ENCODE measurements at places on chromosomes 11 and 22. TPM values are rescaled to one million over a fixed set of nuclear protein-coding genes. Genes with fewer than 3 reads are reported as not detected.

- no peak for DNase-seq
Measured at GRCh38 chr22:44309137-44309536, 3.6 kb downstream of the SHISAL1 start.

DNA sequence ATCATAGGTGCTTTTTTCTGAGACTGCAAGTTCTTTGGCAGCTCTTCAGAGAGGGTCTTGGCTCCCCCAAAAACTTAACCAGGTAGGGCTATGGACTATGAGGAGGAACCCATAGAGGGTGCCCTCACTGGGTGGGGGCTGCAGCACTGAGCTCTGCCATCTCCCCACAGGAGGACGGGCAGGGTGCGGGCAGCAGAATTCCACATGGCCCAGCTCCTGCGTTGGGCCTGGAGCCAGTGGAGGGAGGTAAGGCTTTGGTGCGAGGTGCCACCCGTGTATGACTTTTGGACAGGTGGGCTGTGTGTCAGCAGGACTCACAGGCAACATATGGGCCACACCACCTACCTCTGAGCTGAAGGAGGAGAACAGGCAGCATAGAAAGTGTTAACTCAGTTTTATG lies 58.4 kb downstream of the PISD start:
- no peak for DNase-seq

DNA sequence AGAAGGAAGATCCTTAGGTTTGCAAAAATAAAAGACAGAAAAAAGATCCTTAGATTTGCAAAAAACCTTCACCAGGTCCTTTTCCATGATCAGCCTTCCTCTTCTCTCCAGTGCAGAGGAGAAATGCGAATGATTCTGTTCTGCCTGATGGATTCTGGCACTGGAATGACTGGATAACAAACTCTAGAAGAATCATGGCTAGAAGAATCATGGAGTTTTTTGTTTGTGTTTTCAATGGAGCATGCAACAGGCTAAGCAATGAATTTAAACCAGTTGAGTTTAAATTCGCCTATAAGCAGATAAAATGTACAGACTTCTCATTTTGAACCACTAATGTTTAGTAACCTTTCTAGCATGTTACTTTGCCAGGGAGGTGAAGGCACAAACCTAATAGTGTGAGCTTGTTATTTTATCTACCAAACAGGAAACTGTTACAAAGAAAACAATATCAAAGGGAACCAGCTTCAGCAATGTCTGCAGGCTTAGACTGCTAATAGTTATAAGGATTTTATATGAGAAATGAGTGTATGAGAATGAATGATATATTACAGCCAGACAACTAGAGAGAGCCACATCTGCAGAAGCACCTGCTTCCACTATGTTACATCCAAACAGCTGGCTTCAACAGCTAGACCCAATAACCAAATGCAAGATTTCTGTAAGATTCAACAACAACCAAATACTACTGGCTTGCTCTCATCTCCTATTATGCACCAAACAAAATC lies 64.7 kb upstream of the APOA1 start:
- DNase-seq: no peak

DNA sequence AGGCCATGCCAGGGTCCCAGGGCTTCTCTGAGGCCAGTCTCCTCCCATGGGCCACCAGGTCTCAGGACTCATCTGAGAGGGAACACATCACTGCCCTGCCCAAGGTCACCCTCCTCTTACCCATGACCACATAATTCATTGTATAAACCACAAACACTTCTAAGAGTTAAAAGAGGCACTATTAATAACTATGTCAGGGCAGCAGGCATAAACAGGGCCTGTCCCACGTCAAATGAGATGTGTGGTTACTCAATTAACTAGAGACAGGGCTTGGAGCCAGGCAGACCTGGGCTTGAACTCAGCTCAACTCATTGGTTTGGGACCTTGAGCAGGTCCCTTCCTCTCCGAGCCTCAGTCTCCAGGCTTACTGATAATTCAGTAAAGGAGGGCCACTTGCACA lies 33.1 kb downstream of the ARAP1 start:
- DNase-seq: no peak

- DNase-seq: no peak
Measured at GRCh38 chr22:46791201-46791731, 28.8 kb downstream of the TBC1D22A start.

GRCh38 chr11:86671531-86672006 lies 847 bp downstream of the ME3 start:
- DNase-seq: peak; percentile 69

DNA sequence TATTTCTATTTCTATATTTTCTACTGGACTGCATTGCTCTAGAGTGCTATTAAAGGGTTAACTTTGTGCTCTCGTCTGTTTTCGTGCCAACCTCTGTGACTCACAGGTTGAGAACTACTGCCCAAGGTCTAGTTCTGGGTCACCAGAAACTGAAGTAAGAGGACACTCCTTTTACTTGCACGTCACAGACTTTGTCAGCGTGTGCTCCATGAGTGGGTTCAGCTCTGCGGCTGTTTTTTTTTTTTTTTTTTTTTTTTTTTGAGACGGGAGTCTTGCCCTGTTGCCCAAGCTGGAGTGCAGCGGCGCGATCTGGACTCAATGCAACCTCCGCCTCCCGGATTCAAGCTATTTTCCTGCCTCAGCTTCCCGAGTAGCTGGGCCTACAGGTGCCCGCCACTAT lies 49.8 kb downstream of the CLMP start:
- no peak for DNase-seq

- no peak for DNase-seq
Measured at GRCh38 chr11:117529816-117530215, 202.2 kb downstream of the CEP164 start.

- DNase-seq: no peak
Measured at GRCh38 chr11:720642-721246, 14.7 kb downstream of the EPS8L2 start.

DNA sequence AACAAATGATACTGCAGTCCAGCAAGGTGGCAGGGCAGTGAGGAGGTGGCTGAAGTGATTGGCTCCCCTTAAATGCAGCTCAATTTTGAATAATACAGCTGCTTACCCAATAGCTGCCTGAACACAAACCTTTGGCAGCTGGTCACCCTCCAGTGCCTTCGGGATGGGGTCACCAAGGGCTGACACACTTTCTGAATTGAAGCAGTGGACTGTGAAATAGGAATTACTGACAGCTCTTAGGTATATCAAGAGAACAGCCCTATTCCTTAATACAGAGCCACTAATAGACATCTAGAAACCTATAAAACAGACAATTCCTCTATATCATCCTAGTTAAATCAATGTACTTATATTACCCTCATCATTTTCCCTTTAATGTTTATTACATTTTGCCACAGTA lies 474.2 kb upstream of the KIRREL3 start:
- DNase-seq: no peak

DNA sequence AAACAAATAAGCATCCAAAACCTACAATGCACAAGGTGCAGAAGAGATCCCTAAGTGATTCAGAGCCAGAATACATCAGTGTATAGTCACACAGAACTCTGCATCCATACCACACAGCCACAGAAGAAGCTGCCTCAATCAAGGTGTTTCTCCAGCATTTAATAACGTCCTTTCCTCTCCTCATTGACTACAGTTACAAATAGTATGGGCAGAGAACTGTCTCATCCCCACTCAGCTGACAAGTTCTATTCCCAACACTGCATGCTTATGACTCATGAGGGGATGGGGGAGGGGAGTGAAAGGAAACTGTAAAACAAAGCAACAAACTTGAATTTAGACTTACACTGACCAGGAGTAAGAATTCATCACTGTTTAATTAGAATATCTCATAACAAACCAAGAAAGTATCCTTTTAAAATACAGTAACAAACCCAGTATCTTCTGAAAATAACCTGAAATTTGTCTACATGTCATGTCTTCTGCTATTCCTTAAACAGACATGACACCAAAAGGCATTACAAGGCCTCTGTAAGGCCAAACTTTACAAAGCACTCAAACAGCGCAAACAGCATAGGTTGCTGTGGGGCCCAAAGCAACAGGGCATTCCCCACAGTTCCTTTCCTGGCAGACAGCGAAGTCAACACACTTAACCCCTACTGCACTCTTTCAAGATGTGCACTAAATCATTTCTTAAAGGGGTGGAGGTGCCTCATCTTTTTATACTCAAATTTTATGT lies 29.3 kb downstream of the CELF1 start:
- DNase-seq: peak; percentile 46

Gene MUC5AC
- polyA plus RNA-seq: not detected

Gene C22orf15
- polyA plus RNA-seq: 1.0 TPM

Gene FAM76B
- polyA plus RNA-seq: 26.8 TPM

Gene ASPHD2
- polyA plus RNA-seq: 1.8 TPM

Measured in muscle of arm (tissue), 14 donors.